Nephron progenitor cell (in vitro differentiated cells): ENCODE measurements at places on chromosomes 2 and 18.
A peak's percentile ranks its signal among the peaks of the same experiment; 100 is the strongest.

DNA sequence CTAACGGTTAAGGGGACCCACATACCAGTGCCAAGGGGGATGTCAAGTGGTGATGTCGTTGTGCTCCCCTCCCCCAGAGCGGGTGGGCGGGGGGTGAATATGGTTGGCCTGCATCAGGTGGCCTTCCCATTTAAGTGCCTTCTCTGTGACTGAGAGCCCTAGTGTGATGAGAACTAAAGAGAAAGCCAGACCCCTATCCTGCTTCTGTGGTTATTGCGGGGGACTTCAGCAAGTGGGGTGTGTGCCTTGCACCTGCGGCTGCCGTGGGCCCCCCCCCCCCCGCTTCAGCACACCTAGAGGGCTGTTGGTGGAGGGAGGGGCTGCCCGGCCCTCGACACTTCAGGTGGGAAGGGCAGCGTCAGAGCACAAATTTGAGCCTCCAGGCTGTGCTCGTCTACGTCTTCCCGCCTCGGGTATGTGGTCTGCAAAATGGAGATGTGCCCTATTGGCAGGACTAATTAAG lies 6.1 kb downstream of the CTDSP1 start:
- DNase-seq = no peak
- peaks cover 17% of the 10 kb centered on the region for H3K36me3 ChIP-seq
- peak overlapping the region; percentile 92 for H3K27ac ChIP-seq
- peaks cover 4% of the 10 kb centered on the region for H3K27me3 ChIP-seq

GRCh38 chr18:13522256-13522655 lies 204.1 kb downstream of the FAM210A start:
- no peak overlapping the region for H3K27ac ChIP-seq
- no peak overlapping the region for H3K4me3 ChIP-seq
- no peaks in the 10 kb centered on the region for H3K4me1 ChIP-seq
- peaks cover 5% of the 10 kb centered on the region for H3K36me3 ChIP-seq

DNA sequence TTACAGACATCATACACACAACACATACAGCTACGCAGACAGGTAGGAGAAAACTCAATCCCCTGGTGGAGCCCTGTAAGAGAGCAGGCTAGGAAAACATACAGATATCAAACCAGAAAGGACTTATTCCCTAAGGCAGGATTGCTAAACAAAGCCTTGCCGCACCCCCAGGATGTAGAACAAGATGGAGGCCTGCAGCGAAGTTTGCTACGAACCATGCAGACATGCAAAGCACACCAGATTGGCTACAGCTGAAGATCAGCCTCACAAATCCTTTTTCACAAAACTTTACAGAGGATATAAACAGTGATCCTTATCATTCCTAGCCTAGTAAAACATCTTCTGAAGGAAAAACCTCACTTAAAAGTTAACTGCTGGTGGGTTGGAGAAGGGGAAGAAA lies 28.3 kb downstream of the C18orf54 start:
- no peak for DNase-seq
- peak overlapping the region; percentile 46 for H3K27ac ChIP-seq
- H3K4me3 ChIP-seq = no peak overlapping the region
- H3K36me3 ChIP-seq = peaks cover 36% of the 10 kb centered on the region
- H3K4me1 ChIP-seq = peaks cover 46% of the 10 kb centered on the region
- peaks cover 2% of the 10 kb centered on the region for H3K27me3 ChIP-seq

DNA sequence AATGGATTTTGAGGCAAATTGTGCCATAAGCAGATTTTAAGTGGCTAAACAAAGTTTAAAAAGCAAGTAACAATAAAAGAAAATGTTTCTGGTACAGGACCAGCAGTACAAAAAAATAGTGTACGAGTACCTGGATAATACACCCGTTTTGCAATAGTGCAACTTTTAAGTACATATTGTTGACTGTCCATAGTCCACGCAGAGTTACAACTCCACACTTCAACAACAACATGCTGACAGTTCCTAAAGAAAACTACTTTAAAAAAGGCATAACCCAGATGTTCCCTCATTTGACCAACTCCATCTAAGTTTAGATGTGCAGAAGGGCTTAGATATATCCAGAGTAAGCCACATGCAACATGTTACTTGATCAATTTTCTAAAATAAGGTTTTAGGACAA lies 5.1 kb upstream of the STPG4 start:
- H3K27me3 ChIP-seq = peaks cover 4% of the 10 kb centered on the region
- peaks cover 17% of the 10 kb centered on the region for H3K4me1 ChIP-seq
- H3K36me3 ChIP-seq = peaks cover 75% of the 10 kb centered on the region
- DNase-seq = no peak
- H3K27ac ChIP-seq = no peak overlapping the region

DNA sequence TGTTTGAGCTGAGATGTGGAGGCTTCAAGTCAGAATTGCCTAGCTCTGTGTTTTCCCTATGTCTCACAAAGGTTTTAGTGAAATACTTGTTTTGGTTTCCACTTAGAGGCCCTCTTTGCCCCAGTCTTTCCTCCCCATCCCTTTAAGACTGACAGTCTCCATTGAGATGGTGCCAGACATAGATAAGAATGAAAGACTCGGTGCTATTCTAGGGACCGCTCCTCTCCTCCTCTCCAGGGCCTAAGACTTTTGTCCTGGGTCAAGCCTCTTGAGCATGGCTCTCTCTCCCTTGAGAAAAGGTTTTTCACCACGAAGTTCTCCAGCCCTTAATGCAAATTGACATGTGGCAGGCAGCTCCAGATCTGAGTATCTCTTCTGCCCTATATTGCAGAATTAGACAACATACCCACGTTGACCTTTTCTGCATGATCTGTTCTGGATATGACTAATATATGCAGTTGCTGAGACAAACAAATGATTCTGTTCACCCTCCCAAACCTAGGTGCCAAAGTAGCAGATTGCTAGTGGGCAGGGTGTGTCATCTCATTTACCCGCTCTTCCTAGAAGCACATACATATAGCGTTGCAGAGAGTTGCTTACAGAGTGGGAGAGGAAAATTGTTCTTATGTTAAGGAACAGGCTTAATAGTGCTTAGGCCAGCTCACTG lies 47.5 kb upstream of the ACSL3 start:
- peaks cover 8% of the 10 kb centered on the region for H3K27me3 ChIP-seq
- peaks cover 5% of the 10 kb centered on the region for H3K36me3 ChIP-seq
- no peak overlapping the region for H3K4me3 ChIP-seq
- peaks cover 6% of the 10 kb centered on the region for H3K4me1 ChIP-seq

DNA sequence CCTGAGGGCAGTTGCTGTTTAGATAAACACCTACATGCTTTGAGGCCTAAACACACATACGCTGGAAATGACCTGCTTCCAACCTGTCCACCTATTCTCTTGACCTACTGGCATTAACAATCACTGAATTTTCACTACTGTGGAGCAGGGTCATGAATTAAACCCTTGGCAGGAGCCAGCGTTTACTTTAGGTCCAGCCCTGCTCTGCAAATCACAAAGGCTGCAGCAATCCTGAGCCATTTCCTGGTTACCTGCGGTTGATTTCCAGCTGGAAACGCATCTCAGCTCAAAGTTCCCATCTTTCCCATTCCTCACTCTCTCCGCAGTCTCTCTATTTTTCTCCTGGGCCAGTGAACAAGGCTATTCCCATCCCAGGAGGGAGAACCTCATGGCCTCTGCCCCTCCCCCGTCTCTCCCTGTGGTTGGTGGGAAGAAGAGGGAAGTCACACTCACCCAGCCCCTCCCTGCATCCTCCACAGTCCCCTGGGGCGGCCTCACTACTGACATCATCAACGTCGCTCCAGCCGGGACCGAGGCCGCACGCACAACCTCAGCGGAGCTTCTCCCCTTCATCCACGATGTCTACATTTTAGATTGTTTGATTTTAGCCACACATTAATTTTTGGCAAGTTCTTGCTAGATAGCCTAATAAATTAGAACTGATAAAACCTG lies 84.5 kb upstream of the SNTG2 start:
- no peak overlapping the region for H3K27ac ChIP-seq
- peaks cover 25% of the 10 kb centered on the region for H3K27me3 ChIP-seq
- peak; percentile 56 for DNase-seq
- H3K4me3 ChIP-seq = no peak overlapping the region

DNA sequence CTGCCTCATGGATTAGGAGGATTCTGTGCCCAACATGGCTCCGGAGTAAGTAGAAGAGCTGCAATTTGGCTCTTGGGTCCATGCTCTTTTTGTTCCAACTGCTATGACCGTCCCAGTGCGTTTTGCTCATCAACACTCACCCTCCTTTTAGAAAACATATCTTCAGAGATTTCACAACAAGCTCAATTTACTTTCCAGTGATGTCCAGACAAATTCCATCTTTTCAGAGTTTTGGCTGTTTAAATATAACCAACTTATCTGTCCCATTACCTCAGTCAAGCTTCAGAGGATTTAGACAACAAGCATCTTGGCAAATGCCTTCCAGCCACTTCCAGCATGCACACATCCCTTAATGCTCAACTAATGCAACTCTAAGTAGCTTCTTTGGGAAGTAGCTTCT lies 6.9 kb upstream of the SLC14A2 start:
- no peak overlapping the region for H3K4me3 ChIP-seq
- H3K36me3 ChIP-seq = no peaks in the 10 kb centered on the region
- H3K27me3 ChIP-seq = peaks cover 6% of the 10 kb centered on the region
- DNase-seq = no peak
- peaks cover 26% of the 10 kb centered on the region for H3K4me1 ChIP-seq
- H3K27ac ChIP-seq = no peak overlapping the region

DNA sequence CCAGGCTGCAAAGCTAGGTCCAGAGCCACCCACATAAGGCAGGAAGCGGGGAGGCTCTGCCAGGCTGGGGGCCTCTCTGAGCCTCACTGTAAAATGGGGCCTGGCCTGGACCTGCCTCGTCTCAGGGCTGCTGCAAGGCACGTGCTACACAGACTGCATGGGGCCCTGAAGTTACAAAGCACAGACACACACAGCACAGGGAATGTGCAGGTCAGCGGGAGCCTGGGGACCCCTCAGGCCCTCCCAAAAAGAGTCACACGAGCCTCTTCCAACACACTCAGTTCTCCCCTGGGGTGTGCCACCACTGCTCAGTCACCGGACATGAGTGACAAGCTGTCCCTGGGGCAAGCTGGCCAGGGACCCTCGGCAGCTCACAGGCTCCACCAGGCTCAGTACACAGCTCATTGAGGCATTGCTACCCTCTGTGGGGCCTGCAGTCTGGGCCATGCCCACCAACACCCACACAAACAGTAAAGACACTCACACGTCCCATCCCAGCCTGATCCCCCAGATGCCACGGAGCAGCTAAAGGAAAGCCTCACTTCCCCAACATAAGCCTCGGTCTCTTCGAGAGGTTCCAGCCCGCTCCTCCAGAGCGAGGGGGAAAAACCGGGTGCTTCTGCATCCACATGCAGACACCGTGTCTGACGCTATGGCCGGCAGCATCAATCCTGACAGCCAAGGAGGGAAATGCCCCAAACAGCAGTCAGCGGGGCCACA lies 33.7 kb downstream of the BOK start:
- no peak overlapping the region for H3K4me3 ChIP-seq
- H3K27ac ChIP-seq = peak overlapping the region; percentile 82
- DNase-seq = no peak
- no peaks in the 10 kb centered on the region for H3K4me1 ChIP-seq
- no peaks in the 10 kb centered on the region for H3K27me3 ChIP-seq

- peak; percentile 27 for DNase-seq
- no peak overlapping the region for H3K27ac ChIP-seq
- H3K4me1 ChIP-seq = peaks cover 33% of the 10 kb centered on the region
- no peaks in the 10 kb centered on the region for H3K36me3 ChIP-seq
Measured at GRCh38 chr2:40244675-40245074, 207.2 kb downstream of the SLC8A1 start.

- H3K4me1 ChIP-seq = peaks cover 30% of the 10 kb centered on the region
- H3K36me3 ChIP-seq = peaks cover 24% of the 10 kb centered on the region
- H3K27ac ChIP-seq = no peak overlapping the region
- peaks cover 4% of the 10 kb centered on the region for H3K27me3 ChIP-seq
Measured at GRCh38 chr18:50729986-50730385, 89.8 kb downstream of the MRO start.

DNA sequence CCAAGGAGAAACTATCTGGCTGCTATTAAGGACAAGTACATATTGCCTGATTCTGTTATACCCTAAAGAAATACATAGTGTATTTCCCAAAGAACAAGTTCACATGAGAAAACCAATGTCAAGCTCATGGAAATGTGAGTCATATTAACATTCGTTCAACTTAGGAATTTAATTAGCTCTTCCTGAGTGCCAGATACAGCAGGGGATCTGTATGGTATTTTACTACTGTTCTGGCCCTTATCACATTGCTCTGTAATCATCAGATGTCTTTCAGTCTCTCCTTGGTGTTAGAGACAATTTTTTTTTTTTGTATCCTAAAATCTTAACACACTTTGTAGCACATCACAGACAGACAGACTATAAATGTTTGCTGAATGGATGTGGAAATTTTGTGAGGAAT lies 395.0 kb upstream of the CRIM1 start:
- H3K4me3 ChIP-seq = no peak overlapping the region
- peaks cover 5% of the 10 kb centered on the region for H3K4me1 ChIP-seq
- H3K36me3 ChIP-seq = no peaks in the 10 kb centered on the region
- H3K27ac ChIP-seq = no peak overlapping the region

DNA sequence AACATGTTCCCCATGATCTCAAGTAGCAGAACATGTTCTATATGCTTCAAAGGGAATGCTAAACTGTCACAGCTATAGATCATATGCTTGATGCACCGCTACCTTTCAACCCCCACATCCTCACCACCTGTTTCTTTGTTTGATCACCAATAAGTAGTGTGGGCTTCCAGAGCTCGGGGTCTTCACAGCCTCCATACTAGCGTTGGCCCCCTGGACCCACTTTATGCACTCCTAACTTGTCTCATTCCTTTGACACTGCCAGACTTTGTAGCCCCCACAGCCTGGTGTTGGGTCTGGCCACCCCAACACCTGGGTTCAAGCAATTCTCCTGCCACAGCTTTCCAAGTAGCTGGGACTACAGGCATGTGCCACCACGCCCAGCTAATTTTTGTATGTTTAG lies 11.6 kb upstream of the RBM44 start:
- no peak for DNase-seq
- H3K36me3 ChIP-seq = peaks cover 43% of the 10 kb centered on the region
- no peak overlapping the region for H3K27ac ChIP-seq
- no peak overlapping the region for H3K4me3 ChIP-seq
- H3K4me1 ChIP-seq = no peaks in the 10 kb centered on the region

GRCh38 chr18:77133835-77134496 lies 1.4 kb upstream of the MBP start:
- H3K4me3 ChIP-seq = peak overlapping the region; percentile 64
- H3K27me3 ChIP-seq = peaks cover 68% of the 10 kb centered on the region
- no peak for DNase-seq
- peaks cover 23% of the 10 kb centered on the region for H3K4me1 ChIP-seq

- H3K4me3 ChIP-seq = no peak overlapping the region
- H3K36me3 ChIP-seq = no peaks in the 10 kb centered on the region
- DNase-seq = no peak
Measured at GRCh38 chr2:159925975-159926374, 128.0 kb upstream of the CD302 start.

- peak overlapping the region; percentile 94 for H3K4me3 ChIP-seq
- peaks cover 5% of the 10 kb centered on the region for H3K27me3 ChIP-seq
- peaks cover 44% of the 10 kb centered on the region for H3K4me1 ChIP-seq
- DNase-seq = no peak
Measured at GRCh38 chr2:48528431-48528830, 1.5 kb upstream of the STON1 start.

- no peaks in the 10 kb centered on the region for H3K4me1 ChIP-seq
- H3K36me3 ChIP-seq = no peaks in the 10 kb centered on the region
- peaks cover 16% of the 10 kb centered on the region for H3K27me3 ChIP-seq
- DNase-seq = no peak
- no peak overlapping the region for H3K27ac ChIP-seq
Measured at GRCh38 chr2:233756429-233757081, 3.5 kb upstream of the UGT1A1 start.
